ENCODE measurements at places on chromosomes 1 and 21.
A peak's percentile ranks its signal among the peaks of the same experiment; 100 is the strongest.

DNA sequence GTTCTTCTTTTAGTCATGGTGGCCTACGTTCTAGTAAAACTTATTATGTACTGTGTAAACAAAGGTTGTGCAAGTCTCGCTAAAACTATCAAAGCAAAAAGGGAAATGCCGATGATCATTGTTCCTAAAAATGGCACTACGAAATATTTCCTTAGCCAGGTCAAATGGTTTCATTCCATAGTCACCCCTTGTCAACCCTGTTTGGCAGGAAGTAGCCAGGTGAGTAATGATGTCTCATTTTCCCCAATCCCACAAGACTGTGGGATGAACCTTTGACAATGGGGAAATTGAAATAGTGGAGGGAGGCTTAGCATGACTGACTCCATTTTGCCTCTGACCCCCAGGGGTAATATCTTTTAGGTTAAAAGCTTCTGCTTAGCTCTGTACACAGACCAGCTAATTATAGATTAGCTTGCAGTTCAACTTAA is 5.6 kb upstream of the REN start:
- DNase-seq, result no peak

DNA sequence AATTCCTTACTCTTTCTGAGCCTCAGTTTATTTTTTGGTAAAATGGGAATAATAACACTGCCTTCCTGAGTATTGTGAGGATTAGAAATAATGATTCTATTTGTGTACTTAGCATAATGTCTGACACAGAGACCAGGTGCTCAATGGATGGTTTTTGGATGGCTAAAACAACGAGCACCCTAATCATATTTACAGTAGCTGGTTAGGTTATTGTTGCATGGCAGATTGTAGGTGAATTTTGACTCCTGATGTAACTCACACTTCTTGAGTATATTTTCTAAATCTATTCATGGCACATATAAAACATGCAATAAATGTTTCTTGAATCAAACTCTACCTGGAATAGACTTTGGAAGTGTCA is 11.9 kb upstream of the DUSP10 start:
- no peak for DNase-seq

GRCh38 chr1:163174524-163175437 is 27.9 kb downstream of the RGS5 start:
- peak; percentile 48 for DNase-seq

DNA sequence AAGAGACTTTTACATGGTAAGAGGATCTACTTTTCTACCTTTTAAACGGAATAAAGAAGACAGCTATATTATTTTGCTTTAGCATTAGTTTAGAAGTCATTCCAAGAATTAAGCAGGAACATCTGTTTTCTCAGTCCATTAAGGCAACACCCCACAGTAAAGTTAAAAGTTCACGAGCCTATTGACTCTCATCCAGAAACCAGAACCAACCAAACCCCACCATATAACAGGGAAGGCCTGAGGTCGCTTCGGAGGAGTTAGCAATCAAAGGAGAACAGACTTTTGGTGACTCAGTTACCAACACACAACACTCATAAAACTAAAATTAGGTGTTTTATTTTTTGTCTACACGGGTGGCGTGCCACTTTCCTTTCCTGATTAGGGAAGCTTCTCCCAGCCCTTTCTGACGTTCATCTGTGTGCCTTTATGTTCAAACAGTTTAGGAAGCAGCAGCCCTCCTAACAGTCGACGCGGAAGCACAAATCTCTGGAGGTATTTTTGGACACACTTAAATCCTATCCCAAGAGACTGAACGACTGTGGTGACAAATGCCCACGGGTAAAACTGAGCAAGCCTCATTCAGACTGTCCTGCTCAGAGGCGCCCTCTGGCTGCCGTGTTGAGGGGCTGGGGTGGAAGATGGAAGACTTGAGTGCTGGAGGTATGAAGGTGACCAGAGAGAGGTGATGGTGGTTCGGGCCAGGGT is 8.6 kb upstream of the PLA2G2C start:
- no peak for DNase-seq

- DNase-seq, result no peak
These were observed 47.9 kb downstream of the LGR6 start for GRCh38 chr1:202241376-202242079.

GRCh38 chr1:224067621-224068457 is 46.1 kb upstream of the FBXO28 start:
- no peak for DNase-seq

DNA sequence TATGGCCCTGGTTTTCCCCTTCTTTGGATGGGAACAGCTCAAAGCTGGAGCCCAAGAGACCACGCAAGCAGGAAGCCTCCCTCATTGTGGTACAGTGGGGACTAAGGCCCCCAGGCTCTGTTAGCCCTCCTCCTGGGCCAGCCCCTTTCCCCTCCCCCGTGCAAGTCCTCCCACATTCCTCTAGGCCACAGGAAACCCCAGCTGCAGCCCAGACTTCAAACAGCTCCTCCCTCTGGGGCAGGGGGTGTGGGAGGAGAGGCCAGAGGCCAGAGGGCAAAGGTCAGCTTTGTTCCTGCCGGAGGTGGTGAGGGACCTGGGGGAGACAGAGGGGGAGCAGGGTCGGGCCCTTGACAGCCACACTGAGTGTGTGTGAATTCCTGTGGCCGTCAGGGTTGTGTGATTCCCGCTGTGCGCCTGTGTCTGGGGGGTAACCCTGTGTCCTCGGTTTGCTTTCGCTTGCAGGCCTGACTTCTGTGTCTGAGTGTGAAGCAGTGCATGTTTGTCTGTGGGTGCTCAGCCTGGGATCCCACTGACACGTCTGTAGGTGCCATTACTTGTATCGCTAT is 3.4 kb upstream of the AHDC1 start:
- DNase-seq, result no peak

GRCh38 chr1:160891474-160891873 is 6.5 kb upstream of the ITLN1 start:
- no peak for DNase-seq

DNA sequence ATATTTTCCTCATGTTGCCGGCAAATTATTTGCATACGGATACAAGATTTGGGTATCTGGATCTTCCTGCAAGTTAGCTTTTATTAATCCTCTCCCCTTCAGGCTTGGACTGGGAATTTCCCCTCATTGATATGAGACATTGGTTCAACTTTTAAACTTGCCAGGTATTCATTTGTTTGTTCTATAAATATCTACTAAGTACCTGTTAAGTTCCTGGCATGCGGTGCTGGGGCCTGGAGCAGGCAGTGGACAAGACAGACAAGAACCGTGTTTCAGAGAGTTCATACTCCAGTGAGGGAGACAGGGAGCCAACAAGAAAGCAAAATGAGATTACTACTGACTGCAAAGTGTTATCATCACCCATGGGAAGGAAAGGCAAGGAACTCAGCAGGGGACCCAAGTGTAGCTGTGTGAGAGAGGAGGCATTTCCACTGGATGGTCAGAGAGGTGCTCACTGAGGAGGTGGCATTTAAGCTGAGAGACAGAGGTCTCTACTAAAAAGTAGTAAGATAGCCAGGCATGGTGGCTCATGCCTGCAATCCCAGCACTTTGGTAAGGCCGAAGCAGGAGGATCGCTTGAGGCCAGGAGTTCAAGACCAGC is 39.1 kb upstream of the FHAD1 start:
- no peak for DNase-seq

DNA sequence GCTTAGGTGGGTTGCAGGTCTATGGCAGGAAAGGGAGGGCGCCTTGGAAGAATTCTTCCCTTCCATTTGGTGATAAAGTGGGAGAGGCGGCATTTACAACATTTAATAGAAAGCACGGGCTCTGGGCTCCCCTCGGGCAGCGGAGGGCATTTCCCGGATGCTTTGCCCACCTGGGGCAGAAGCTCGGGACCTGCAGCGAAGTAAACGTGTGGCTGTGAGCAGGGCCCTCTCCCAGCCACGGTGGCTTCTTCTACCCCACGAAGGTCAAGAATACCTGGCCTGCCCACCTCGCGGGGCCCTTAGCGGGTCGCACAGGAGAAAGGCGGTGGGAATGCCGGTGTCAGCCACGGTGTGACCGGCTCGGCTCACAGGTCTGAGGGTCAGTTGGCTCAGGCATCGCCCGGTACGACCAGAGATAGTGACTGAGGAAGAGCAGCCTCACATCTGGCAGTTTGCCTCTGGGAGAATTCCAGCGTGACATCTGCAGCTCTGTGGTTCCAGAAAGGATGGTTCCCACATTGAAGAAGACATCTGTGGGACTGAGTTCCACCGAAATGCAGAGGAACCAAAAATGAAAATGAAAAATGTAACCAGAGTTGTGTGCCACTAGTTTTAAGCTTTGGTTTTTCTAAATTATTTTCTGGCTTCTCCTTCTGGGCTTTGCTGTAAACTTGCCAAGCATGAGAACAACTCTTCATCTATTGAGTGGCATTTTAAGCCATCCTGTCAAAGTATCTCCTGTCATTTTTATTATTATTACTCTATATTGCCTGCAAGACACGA is 720 bp upstream of the F3 start:
- peak; percentile 32 for DNase-seq

GRCh38 chr21:33732038-33732437 is 89.7 kb downstream of the ITSN1 start:
- no peak for DNase-seq

DNA sequence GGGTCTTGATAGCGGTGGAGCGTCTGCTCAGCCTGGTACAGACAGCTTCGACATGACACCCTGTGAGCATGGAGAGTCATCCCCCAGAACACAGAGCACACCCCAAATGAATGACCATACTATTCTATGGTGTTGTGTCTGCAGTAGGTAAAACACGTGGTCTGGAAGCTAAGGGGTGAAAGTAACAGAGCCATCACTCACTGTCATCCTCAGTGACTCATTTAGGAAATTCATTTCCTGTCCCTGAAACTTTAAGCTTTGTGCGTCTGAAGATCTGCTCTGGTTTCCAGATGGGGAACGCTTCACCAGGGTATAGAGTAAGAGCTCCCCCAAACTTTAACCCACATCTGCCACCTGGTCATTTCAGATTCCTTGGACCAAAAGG is 94.8 kb upstream of the DISP3 start:
- DNase-seq, result no peak

GRCh38 chr1:170284512-170284911 is 138.8 kb downstream of the NTMT2 start:
- DNase-seq, result no peak

GRCh38 chr1:62500210-62500609 is 63.4 kb downstream of the USP1 start:
- no peak for DNase-seq

- no peak for DNase-seq
These were observed 16.0 kb downstream of the TEX35 start for GRCh38 chr1:178528953-178529335.

DNA sequence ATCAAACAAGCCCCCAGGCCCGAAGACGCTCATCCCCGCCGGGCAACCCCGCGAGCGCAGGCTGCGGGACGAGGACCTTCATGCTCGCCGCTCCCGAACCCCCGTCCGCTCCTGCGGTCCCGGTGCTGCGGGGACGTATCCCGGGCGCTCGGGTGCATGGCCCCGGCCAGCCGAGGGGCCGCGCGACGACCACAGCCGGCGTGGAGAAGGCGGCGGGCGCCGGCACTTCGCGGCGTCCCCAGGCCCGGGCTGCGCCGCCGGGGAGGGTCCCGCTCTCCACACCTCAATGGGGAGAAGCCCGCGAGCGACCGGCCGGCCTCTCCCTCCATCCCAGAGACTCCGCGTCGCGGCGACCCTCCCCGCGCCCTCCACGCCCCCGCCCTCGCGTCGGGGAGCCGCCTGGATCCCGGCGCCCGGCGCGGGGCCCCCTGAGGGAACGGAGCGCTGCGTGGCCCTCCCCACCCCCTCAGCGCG is 401 bp downstream of the ERRFI1 start:
- DNase-seq, result peak; percentile 44

GRCh38 chr1:172252958-172253357 is 167.5 kb upstream of the C1orf105 start:
- no peak for DNase-seq

DNA sequence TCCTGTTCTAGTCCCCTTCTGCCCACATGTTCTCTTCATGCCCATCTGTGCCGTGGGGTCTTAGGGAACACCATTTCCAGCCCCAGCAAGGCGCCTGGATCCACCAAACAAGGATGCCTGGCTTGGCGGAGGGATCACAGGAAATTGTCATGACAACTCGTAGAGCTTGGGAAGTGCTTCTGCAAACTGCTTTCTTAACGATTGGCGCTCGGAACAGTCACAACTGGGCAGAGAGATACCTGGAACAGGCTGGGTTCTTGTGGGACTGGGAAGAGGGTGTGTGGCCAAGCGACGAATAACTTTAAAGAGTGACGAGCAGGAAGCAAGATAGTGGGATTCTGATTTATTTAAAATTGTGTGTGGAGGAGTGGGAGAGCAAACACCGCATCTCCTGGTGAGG is 329.8 kb downstream of the RPS6KC1 start:
- DNase-seq, result no peak

DNA sequence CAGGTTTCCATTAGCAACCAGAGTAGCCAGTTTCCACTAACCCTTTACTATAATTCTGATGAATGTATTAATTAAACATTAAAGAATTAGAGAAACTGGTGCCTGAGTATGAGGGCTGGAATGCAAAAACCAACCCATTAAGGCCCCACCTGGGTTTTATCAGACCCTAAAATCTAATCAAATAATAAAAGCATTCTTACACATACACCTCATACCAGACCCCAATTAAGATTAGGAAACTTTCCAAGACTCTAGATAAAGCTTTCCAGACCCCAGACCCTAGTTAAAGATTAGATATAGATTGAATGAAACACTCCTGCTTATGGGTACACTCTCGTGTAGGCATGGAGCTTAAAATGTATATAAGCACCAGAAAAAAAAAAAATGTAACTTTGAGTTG is 581.3 kb upstream of the BEND5 start:
- DNase-seq, result no peak

All from nucleus accumbens (tissue), 56 donors.